ENCODE measurements at places on chromosomes 16 and 17. TPM values are rescaled to one million over a fixed set of nuclear protein-coding genes. Genes with fewer than 3 reads are reported as not detected.
A peak's percentile ranks its signal among the peaks of the same experiment; 100 is the strongest.

CCDC40 gene
- total RNA-seq = not detected

KRT33B gene
- not detected for total RNA-seq

CNGB1 gene
- not detected for total RNA-seq

LRRC36 gene
- not detected for total RNA-seq

PDILT gene
- not detected for total RNA-seq

DNA sequence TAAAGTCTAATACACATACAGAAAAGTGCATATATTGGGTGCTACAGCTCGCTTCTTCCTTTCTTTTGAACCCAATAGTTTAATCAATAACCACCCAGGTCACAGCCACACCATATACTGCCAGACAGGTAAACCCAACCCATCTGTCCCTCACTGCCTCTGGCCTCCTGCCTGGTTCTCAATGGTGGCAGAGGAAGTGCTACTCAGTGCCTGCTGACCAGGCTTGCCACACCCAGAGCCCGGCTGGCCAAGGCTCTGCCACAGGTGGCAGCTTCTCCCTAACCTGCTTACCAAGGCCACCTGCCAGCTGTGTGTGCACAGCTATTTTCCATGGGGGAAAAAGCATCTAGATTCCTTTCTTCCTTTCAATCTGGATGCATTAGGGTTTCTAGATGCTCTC, 584 bp downstream of the PMP22 start:
- DNase-seq = no peak

GRCh38 chr16:30087181-30087898, 4.4 kb downstream of the TBX6 start:
- no peak for DNase-seq

- DNase-seq = peak; percentile 64
These were observed 6.3 kb downstream of the ESRP2 start for GRCh38 chr16:68229431-68230175.

DNA sequence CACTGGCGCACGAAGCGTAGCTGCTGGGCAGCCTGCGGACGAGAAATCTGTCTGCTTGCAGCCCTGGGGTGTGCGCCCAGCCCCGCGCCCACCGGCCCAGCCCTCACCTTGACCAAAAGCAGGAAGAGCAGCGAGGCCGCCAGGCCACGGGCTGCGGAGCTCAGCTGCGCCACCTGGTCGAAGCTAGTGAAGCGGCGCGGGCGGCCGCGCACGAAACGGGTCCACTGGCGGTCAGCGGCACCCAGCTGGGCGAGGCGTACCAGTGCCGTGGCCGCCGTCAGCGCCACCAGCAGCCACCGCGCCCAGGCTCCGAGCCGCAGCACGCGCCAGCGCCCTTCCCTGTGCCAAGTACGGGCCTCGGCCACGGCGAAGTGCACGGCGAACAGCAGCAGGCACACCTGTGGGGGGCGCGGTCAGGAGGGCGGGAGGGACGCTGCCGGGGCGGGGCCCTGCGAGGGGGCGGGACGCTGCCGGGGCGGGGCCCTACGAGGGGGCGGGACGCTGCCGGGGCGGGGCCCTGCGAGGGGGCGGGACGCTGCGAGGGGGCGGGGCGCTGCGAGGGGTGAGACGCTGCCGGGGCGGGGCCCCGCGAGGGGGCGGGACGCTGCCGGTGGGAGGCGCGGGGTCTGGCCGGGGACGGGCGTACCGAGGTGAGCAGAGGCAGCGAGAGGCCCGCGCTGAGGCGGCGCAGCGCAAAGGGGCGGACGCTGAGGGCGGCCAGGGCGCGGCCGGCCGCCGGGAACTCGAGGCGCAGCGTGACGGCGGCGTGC, 43.2 kb downstream of the TSC2 start:
- no peak for DNase-seq

DNA sequence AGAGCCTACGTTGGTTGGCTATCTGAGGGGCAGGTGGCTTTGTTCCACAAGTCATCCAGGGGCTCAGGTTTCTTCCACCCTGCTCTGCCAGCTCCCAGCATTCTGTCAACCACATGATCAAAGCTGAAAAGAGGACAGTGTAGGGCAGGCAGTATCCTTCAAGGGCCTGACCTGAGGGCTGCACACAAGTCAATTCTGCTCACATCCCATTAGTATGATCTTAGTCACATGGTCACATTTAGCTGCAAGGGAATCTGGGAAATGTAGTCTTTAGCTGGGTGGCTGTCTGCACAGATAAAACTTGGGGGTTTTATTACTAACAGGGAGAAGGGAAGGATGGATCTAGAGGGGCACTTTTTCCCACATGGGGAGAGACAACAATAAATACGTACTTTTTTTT, 97.3 kb downstream of the SALL1 start:
- DNase-seq = no peak

- no peak for DNase-seq
These were observed 20.8 kb downstream of the MYOCD start for GRCh38 chr17:12686486-12686885.

DNA sequence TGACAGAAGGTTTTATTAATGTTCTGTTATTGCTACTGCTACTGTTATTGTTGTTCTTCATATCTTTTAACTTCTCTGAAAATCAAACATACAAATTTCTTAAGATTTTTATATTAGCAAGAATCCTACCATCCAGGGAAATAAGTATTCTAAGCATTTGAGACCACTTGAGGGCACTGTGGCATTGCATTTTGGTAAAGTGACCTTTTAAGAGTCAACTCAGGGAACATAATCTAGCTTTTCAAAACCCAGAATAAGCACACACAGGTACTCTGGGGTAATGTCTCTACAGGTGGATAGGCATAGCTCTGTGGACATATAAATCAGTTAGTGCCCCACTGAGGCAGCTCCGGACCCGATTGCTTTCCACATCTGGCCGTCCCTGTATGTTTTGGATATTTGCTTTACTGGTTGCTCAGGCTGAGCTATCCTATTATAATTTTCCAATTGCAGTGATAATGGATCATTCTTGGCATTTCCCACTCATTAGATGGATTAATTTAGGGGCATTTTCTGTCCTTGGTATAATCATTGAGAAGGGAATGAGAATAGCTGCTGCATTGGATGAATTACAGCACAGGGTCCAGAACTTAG, 1425.1 kb upstream of the CDH8 start:
- DNase-seq = no peak

DNA sequence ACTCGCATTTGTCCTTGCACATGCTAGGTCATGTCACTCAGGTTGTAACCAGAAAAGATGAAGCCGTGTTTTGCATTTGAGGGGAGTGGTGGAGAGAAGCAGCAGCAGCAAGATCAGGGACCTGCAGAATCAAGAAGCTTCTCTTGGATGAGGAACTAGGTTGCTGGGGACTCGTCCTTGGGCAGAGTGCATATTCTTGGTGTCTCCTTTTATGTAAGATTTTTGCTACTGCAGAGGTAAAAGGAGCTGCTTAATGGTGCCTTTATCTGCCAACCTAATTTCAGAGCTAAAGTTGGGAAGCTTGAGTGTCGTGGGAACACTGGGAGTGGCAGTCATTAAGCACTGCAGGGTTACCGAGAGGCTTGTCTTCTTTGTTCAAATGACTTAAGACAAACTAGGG, 236.5 kb downstream of the MAP2K4 start:
- no peak for DNase-seq

DNA sequence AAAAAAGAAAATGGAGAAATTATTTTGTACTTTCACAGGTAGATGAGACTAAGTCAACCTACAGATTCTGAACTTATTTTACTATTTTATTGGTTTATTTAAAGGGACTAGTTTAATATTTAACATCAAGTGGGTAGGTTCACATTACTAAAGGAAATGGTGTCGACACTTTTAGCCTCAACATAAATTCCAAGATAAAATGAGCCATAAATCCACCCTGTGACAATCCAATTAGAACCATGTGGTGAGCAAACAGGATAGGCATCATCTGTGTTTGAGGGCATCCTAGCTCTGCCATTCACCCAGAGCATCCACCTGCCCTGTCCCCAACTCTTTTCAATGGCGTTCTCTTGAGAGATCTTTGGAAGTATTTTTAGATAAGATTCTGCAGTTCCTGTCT, 92.8 kb upstream of the PMFBP1 start:
- no peak for DNase-seq

DNA sequence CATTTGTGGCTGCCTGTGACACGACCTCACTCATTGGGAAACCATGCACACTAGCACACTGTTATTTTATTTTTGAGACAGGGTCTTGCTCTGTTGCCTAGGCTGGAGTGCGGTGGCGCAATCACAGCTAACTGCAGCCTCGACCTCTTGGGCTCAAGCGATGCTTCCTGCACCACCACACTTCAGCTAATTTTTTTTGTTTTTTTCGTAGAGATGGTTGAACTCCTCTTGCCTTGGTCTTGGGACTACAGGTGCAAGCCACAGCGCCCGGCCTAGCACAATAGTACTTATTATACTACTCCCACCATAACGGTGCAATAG, 2.8 kb upstream of the NPTX1 start:
- DNase-seq = no peak

GRCh38 chr17:55420776-55421178, 858 bp downstream of the MMD start:
- peak; percentile 54 for DNase-seq

- DNase-seq = no peak
These were observed 88.6 kb downstream of the AMFR start for GRCh38 chr16:56336711-56337110.

- no peak for DNase-seq
These were observed 14.2 kb downstream of the B4GALNT2 start for GRCh38 chr17:49146620-49147306.

- DNase-seq = no peak
These were observed 2.3 kb upstream of the PRSS21 start for GRCh38 chr16:2814551-2815298.

GRCh38 chr16:46949241-46949892, 24.1 kb downstream of the DNAJA2 start:
- DNase-seq = peak; percentile 46

GRCh38 chr16:80924372-80924978, 82.2 kb downstream of the CMC2 start:
- peak; percentile 75 for DNase-seq

GRCh38 chr17:17849845-17850373, 13.1 kb upstream of the SREBF1 start:
- peak; percentile 94 for DNase-seq

DNA sequence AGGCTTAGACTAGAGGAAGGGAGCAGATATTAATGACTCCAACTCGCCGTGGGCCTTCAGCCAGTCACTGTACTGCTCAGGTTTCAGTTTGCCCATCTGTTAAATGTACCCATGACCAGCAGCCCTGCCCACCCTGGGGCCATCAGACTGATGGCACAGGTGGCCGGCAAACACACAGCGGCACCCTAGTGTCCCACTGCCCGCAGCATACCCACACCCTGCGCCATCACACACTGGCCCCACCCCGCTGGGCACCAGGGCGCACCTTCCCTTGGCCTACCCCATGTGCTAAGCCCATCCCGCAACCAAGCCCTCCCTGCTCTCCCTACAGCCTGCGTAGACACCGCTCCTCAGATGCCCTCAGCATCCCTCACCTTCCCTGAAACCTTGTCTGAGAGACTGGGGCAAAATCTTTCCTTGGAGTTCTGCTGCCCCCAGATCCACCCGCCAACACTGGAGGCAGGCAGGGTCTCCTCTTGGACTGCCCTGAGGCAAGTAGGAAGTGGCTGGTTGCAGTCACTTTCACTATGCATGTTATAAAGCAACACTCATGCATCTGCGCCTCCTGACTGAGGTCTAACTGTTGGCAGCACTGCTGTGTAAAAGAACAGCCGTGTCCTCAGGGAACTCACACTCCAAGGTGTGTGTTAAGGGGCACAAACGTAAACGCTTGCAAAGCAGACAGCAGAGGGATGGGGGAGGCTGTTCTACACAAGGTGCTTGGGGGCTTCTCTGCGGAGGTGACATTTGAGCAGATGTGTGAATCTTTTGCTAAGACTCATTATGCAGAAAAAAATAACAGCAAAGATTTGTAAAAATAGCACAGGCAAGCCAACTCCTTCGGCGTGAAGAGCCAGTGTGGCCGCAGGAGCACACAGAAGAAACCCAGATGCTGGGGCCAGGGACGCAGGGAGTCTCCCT, 6.7 kb upstream of the BCAR1 start:
- DNase-seq = no peak

All from activated naive CD4-positive, alpha-beta T cell treated with anti-CD3 and anti-CD28 coated beads for 36 hours (primary cell).